SW 1271 (cell line): ENCODE measurements at places on chromosomes 6 and 20.

DNA sequence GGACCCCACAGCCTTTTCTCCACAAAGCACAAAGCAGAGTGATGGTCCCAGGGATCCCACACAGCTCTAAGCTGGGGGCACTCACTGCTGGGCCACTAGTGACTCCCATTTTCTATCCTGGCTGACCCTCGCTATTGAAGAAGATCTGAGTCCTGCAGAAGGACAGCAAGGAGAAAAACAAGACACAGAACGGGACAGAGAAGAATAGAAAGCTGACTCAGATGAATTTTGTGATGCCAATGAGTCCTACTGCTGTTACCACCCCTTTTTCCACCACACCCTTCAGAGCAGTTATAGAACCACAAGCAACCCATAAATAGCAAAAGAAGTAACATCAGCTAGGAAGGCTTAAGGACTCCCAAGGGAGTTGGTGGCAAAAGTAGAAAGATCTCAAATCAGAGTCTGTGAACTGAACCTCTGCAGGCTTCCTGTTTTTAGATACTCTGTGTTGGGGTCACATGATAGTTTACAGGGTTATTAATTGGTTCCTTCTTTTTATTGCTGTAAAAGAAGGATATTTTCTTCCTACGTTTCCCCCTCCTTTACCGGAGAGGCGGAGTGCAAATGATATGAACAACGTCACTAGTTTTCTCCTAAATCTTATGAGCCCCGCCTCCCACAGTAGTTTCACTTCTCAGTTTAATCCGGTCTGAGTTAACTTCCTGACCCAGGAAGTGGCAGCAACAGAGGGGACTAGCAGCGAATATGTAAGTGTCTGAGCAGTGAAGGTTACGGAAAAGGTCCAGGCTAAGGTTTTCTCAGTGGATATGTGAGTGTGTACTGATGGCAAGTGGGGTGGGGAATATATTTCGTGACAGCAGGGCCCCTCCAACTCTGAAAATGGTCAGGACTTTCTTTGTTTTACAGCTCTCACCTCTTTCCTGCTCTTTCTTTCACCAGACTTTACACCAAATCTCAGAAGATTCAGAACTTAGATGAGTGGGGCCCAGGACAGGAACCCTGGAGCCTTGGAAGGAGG, at the start of gene TRIM38:
TSS of gene TRIM38 (plus strand) at position 654 of the 979 bp plus-strand sequence. CDS start 3,721 bp downstream, outside the sequence.
- DNase-seq: peak; percentile 77

DNA sequence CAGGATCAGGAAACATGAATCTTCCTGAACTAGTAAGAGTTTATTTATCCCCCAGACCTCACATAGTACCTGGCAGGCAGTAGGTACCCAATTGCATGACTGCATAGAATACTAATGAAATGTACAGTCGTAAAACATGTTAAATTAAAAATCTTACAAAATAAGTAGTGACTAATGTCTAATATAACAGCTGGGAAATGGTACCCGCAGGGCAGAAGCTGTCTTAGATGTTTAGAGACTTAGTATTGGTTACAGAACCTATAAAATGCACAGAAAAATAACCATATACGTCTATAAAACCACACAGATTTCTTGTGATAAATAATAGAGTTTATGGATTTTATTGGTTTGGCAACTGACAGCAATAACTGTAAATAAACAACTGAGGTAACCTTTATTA, 139.1 kb upstream of the GMDS start:
- no peak for DNase-seq

DNA sequence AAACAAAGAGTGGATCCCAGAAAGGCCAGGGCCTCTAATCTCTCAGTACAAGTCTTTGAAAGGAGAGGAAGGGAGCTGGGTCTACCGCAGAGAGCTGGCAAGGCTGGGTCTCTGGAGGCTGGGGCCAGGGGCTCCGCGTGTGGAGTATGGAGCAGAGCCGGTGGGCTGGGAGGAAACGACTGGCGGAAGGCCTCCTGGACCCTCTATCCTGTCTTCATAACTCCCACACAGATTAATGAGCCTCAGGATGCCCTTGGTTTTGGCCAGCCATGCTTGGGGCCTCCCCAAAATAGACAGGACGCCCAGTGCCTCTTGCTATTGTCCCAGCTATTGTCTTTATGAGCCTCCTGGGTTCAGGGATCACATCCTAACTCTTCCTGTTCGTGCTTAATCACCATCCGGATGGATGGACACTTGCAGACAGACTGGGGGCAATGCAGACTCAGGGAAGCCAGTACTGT, 306.4 kb downstream of the DHX35 start:
- DNase-seq: no peak

GRCh38 chr20:50786703-50787102, 8.2 kb upstream of the BCAS4 start:
- no peak for DNase-seq

GRCh38 chr6:83038246-83038645, 27.4 kb downstream of the UBE3D start:
- DNase-seq: no peak

DNA sequence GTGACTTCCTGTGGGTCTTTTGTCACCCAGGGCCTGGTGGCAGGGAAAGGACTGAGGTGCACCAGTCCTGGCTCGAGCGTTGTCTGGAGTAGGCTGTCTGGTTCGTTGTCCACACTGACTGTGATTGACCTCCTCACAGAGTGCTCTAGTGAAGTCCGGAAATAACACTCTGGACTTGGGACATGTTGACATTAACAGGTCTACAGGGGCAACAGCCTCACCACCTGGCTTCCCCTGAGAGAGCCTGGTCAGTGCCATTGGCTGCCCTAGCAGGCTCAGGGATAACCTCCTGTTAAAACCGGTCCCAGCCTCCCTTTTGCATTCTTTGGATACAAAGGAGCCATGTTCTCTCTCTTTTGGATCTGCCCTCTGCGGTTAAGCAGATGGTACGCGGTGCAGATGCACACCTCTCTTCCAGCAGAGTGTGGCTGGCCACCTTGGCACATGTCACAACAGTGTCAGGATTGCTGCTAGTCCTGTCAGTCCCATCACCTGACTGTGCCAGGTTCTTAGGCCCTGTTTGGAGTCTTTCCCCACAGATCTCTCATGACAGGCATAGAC, 46.2 kb downstream of the CDS2 start:
- DNase-seq: no peak

DNA sequence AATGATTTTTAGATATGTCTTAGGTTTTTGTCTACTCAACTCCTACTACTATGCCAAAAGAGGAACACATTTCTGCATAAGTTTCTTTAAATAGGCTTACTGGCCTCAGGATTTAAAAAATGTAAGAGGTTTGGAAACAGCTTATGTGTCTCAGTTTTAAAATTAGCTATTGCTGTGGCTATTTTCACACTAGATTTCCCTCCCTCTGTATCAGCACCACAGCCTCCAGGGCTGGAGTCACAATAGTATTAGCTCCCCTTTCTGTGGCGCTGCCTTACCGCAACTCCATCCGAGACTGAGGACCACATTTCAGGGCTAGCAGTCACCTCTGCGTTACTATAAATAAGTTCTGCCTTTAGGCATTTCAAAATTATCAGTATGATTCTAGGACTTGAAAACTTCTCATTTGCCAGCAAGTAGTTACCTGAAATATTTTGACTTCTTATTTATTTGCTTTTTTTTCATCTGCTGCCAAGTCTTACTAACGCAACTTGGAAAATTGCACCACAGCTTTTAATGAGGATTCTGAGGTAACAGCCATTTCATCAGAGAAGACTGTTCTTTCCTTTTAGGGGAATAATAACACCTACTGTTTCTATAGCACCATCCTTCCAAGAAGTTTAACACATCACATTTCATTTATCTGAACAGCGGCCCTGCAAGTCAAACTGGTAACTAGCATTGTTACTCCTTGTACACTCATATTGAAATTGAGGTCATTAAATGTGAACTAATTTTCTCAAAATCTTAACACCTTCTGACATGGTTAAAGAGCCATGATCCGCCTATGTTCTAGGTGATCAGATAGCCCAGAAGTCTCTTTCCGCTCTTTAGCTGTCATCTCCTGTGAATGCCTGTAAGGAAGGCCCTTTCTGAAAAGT, 105.9 kb downstream of the GJA10 start:
- DNase-seq: no peak

DNA sequence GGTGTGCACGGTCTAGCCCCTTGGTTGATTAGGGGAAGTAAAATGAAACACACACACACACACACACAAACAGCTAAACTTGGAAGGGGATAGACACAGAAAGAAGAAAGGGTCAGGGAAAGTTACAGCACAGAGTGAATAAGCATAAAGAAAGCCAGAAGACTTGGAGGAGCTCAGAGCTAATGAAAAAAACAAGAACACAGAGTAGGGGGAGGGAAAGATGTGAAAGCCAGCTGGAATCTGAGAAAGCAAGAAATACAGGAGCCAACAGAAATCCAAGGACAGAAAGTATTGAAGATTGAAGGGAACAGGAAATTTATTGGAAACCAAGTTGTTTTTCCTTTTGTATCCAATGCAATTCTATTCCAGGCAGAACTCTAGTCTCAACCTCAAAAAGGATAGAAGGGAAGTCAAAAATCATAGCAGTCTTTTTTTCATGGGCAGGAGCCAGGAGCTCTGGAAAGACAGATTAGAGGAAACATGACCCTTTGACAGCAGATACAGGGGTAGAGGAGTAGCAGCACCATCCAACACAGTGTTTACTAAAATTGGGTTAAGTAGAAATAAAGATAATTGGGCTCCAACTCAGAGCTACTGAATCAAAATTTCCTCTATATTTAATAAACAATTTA, 10.1 kb downstream of the HMGCLL1 start:
- DNase-seq: no peak

- DNase-seq: no peak
These were observed 71.8 kb downstream of the CDS2 start for GRCh38 chr20:5198651-5198924.
